ENCODE measurements at places on chromosomes 1 and 21.

DNA sequence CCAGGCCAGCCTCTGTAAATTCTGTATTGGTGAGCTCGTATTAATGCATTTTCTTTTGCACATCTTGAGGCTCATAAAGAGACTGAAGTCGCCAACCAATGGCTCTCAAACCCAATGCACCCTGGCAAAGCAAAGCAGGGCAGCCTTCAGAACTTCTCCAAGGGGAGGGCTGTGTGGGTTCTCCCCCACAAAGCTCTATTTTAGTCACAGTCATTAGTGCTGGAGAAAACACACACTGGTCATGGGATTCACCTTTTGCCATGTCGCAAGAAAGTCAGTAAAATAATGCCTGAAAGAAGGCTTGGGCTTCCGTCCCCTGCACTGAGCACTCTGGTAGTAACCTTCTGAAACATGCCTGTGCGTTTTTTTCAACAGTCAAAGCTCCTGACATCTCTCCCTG lies 26.3 kb upstream of the ATF3 start:
- no peak for DNase-seq

GRCh38 chr1:196654271-196654670 lies 2.4 kb downstream of the CFH start:
- DNase-seq = no peak

- DNase-seq = no peak
These were observed 18.3 kb upstream of the LRP8 start for GRCh38 chr1:53345996-53346813.

GRCh38 chr21:43348801-43349261 lies 78.1 kb downstream of the SIK1 start:
- DNase-seq = no peak

GRCh38 chr1:108747171-108747850 lies 837 bp downstream of the STXBP3 start:
- peak; percentile 45 for DNase-seq

DNA sequence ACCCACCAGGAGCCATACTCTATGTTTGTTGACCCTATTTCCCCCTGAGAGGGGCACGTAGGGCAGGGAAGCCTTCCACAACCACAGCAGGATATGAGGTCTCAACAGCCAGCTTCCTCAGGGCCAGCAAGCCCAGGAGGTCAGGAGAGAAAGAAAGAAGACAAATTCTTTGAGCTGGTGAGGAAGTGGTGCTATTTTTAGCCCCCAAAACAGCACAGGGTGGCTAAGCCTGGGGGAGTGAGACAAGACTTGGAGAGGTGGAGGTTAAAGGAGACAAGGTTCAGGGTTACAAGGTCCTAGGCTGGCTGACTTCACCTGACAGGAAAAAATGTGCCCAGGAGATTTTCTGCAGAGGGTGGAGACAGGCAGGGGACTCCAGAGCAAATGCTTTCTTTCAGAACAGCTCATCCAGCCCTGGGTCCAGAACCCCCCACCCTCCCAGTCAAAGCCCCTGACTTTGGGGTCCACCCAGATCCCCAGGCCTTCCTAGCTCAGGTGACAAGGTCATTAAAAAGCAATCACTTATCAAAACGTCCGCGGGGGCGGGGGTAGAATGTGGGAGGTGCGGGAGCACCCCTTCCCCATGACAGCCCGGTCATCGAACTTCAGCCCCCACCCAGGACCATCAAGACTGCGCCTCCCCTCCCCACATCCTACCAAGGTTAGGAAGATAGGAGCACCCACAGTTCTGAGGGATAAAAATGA lies 1.3 kb downstream of the SV2A start:
- DNase-seq = no peak

GRCh38 chr1:59107516-59107915 lies 189.4 kb upstream of the FGGY start:
- no peak for DNase-seq

DNA sequence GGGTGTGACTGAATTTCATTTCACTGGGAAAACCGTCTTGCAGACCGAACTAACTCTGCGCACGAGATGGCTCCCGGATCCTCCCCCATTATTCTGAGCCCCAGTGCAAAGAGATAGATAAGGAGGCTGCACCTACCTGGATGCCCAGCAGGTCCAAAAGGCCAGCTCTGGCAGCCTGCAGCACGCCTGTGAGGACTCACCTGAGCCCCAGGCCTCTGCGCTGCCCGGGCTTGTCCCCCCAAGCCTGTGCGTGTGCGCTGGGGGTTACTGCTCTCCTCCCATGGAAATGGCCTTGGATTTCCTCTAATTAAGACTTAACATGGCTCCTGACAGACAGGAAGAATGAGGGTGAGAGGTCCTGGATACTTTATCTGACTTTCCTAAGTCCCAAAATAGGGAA lies 83.4 kb downstream of the MDM4 start:
- DNase-seq = no peak

- DNase-seq = no peak
These were observed 52.0 kb upstream of the TACSTD2 start for GRCh38 chr1:58629031-58629462.

DNA sequence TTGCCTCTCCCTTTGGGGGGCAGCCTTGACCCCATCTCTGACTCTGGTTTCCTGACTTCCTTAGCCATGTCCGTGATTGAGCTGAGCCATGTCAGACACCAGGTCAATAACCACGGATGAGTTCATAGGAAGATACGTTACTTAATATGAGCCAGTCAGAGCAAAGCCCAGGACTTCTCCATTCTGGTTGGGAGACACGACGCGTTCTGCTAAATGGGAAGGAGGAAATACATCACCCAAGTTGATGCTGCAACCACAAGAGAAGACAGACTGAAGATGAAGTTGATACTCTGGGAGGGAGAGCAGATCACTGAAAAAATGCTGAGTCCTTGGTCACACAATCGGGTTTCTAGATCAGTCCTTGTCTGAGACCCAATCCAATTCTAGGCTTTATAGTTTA lies 90.9 kb downstream of the MATN1 start:
- DNase-seq = no peak
